ENCODE measurements at places on chromosomes 1 and 21.

- DNase-seq: no peak
Measured at GRCh38 chr1:14724246-14724645, 125.8 kb downstream of the KAZN start.

DNA sequence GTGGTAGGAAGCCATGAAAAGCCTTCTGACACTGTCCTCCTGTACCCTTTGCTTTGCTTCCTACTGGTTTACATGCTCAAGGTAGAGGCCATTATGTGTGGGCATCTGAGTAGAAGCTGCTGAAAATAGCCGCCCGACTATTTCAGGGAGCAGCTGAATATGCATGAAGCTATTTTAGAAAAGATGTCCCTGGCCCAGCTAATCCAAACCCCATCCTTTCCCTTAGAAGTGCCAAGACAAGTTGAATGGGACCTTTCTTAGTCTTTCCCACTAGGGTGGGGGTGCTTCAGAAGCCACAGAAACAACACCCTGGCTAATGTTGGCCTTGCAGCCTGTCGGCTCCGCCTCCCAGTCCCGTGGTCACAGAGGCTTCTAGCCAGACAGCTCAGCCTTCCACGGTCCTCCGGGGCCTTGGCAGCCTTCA, 205.1 kb upstream of the EDN2 start:
- DNase-seq: no peak

- no peak for DNase-seq
Measured at GRCh38 chr1:61395146-61395800, 312.9 kb downstream of the NFIA start.

DNA sequence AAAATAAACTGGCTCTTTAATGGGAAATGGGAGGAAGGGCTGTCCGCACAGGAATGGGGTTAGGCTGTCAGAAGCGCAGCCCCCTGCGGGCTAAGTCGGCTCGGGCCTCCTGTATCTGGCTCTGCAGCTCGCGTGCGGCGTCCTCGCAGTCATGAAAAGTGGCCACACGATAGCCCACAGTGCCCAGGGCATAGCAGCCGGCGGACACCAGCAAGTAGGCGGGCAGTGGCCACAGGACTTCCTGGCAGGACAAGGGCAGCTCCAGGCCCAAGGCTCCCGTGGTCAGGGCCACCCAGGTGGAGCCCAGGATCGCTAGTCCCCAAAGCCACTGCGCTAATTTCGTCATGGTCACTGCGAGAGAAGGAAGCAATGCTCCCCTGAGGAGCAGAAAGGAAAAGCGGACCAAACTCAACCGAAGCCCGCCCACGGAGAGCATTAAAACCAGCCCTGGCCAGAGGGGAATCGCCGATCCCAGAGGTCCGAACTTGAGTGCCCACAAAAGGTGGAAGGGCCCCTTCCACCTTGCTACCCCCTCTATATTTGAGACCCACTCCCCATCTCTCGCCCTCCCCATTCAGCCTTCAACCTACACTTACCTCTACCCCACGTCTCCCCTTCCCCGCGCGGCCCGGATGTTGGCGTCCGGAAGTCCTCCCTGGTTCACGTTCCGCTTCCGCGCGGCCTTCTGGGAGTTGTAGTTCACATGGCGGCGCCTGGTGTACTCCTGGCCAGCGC, at the start of gene DPM3:
Gene DPM3 (minus strand): TSS at position 637 of the 735 bp plus-strand sequence. CDS start 291 bp downstream, at position 346.
- peak; percentile 88 for DNase-seq

GRCh38 chr21:45211661-45212060, 76.0 kb downstream of the POFUT2 start:
- DNase-seq: no peak

DNA sequence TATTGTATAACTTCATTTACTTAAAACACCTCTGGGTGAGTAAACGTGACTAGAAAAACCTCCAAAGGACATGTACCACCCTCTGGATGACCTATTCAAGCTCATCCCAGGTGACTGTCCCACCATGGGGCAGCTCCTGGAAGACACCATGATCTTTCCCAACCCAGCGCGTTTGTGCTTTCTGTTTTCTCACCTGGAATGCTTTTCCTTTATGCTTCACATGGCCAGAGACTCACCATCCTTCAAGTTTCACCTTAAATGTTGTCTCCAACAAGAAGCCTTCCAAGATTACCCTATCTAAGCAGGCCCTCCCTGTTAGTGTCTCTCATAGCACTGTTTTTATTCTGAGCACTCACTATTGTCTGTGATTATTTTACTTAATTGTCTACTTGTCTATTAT, 11.1 kb downstream of the CYP4B1 start:
- no peak for DNase-seq

- DNase-seq: no peak
Measured at GRCh38 chr1:37308031-37308960, 166.1 kb upstream of the ZC3H12A start.

DNA sequence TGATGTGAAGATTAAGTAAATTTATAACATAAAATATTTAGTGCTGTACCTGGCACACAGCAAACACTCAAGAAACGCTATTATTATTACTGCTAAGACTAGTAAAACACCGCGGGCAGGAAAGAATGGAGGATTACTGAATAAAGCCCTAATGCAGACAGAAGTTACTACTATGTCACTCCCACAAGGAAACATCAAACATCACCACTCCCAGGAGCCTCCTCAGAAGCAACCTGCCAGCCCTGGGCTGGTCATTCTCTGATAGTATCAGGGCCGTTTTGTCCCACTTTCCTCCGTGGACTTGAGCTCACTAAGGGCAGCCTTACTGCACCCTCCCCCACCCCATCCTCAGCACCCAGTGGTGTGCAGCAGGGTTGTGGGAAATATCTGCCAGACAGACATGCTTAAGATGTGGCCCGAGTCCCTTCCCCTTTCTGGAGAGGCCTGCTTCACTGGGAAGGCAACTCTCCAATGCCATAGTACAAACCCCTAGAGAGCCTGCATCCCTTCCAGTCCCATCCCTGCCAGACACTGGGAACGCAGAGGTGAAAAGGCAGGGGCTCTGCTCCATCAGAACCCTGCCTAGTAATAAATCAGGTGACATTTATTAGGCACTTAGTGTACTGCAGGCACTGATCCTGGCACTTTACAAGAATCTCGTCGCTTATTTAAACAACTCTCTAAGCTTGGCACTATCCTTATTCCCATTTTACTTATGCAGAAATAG, 41.7 kb upstream of the ECE1 start:
- peak; percentile 9 for DNase-seq

- no peak for DNase-seq
Measured at GRCh38 chr1:153627715-153628626, at the start of gene S100A1. TSS of gene S100A1 (plus strand) at chr1:153628434. CDS start at chr1:153630522, 2,088 bp downstream.

DNA sequence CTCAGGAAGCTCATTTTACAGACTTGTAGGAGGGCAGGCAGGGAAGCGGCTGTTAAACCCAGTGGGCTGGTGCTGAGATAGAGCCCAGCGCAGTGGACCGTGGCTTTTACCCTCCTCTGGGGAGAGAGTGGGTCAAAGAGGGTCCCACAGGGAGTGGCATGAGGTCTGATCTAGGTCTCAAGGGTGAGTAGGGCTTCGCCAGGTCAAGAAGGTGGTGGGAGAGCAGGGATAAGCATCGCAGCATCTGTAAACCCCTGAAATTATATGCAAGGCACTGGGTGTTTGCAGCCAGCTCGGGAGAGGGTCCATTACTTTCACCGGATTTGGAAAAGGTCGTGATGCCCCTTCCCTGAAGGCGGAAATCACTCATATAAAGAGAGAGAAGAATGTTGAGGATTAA, 89.1 kb downstream of the ZSCAN20 start:
- DNase-seq: no peak

GRCh38 chr1:21703318-21703963, 34.3 kb upstream of the RAP1GAP start:
- DNase-seq: no peak

GRCh38 chr1:13585612-13585991, 2.0 kb downstream of the PDPN start:
- no peak for DNase-seq

GRCh38 chr1:157325220-157325619, 187.0 kb upstream of the ETV3 start:
- DNase-seq: no peak

GRCh38 chr1:43945674-43946235, 995 bp upstream of the IPO13 start:
- DNase-seq: no peak

GRCh38 chr1:31382379-31382989, 9.6 kb upstream of the FABP3 start:
- no peak for DNase-seq

Measured in ovary (tissue), 10 donors.